ENCODE measurements at places on chromosomes 3 and 15. TPM values are rescaled to one million over a fixed set of nuclear protein-coding genes. Genes with fewer than 3 reads are reported as not detected.

- no peak overlapping the region for H3K27ac ChIP-seq
- peaks cover 16% of the 10 kb centered on the region for H3K36me3 ChIP-seq
- DNase-seq: no peak
- H3K4me1 ChIP-seq: peaks cover 3% of the 10 kb centered on the region
- H3K27me3 ChIP-seq: no peaks in the 10 kb centered on the region
These were observed 84.9 kb downstream of the B3GALNT1 start for GRCh38 chr3:161020256-161020655.

DNA sequence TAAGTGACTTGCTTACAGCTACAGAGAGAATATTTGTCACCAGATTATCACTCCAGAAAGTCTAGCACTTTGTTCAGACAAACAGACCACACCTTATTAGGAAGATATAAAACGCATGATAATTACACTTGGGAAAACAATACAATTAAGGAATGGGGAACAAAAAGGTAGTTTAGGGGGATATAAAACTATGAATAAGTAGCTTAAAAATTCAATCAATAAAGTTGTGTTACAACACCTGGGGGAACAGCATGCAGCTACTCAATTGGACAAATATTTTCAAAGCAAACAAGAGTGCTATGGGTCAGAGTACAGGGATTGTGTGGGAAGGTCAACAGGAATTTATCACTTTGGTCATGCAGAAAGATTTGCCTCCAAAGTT, 15.1 kb downstream of the CLDN1 start:
- no peak for DNase-seq
- peaks cover 13% of the 10 kb centered on the region for H3K36me3 ChIP-seq
- H3K27me3 ChIP-seq: no peaks in the 10 kb centered on the region
- H3K4me1 ChIP-seq: peaks cover 40% of the 10 kb centered on the region
- peak overlapping the region; percentile 29 for H3K4me3 ChIP-seq
- H3K27ac ChIP-seq: peak overlapping the region; percentile 93

GRCh38 chr3:21621181-21621651, 129.8 kb downstream of the ZNF385D start:
- H3K4me3 ChIP-seq: no peak overlapping the region
- no peaks in the 10 kb centered on the region for H3K27me3 ChIP-seq
- peak overlapping the region; percentile 49 for H3K27ac ChIP-seq
- no peak for DNase-seq

DNA sequence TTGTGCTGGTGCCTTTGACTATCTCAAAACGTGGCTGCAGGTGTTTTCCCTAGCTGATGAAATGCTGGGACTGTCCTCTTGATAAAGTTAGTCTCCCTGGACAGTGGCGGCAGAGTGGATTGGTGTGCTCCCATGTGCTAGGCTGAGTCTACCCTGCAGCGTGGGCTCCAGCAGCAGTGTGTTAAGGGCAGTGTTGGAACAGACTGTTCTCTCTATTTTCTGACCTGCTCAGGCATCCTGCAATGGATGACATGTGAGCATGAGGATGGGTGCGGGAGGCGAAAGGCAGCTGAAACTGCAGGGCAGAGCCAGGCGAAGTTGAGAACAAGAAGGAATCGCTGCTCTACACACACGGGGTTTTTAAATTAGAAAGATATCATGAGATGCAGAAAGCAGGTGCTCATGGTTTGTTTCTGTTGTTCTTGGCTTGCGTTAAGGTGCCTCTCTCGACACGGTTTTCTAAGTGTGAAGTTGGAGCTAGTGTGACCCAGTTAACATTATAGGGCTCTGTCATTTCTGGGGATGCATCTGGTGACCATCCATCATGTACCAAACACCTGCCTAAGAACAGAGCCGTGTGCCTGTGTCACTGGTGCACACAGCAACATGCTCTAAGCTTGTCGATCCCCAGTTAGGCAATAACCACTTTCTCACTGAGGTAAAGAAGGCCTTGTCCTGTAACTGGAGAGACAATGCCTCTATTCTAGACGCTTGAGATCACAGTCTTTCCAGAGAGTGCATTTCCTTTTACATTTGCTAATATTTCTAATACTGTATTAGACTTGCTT, 44.3 kb downstream of the SLCO3A1 start:
- no peak overlapping the region for H3K27ac ChIP-seq
- DNase-seq: no peak
- H3K4me1 ChIP-seq: no peaks in the 10 kb centered on the region
- peaks cover 4% of the 10 kb centered on the region for H3K27me3 ChIP-seq
- no peaks in the 10 kb centered on the region for H3K36me3 ChIP-seq
- no peak overlapping the region for H3K4me3 ChIP-seq

DNA sequence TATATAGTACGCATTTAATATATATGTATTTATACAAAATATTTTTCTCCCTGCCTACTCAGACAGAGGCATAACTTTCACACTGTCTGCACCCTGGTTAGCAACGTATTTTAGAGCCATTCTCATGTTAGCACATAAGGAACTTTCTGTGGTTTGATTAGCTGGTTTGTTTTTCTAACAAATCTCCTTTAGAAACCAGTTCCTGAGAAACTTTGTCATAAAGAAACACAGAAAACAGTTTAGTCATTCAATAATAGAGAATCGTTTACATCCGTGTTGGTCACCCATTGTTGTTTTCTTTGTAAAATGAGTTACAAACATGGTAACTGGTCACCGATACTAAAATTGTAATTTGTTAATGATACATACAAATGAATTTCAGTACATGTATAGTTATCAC, 5.9 kb upstream of the NGRN start:
- no peak for DNase-seq
- H3K27me3 ChIP-seq: peaks cover 11% of the 10 kb centered on the region
- H3K4me3 ChIP-seq: no peak overlapping the region
- no peaks in the 10 kb centered on the region for H3K4me1 ChIP-seq
- H3K36me3 ChIP-seq: no peaks in the 10 kb centered on the region

DNA sequence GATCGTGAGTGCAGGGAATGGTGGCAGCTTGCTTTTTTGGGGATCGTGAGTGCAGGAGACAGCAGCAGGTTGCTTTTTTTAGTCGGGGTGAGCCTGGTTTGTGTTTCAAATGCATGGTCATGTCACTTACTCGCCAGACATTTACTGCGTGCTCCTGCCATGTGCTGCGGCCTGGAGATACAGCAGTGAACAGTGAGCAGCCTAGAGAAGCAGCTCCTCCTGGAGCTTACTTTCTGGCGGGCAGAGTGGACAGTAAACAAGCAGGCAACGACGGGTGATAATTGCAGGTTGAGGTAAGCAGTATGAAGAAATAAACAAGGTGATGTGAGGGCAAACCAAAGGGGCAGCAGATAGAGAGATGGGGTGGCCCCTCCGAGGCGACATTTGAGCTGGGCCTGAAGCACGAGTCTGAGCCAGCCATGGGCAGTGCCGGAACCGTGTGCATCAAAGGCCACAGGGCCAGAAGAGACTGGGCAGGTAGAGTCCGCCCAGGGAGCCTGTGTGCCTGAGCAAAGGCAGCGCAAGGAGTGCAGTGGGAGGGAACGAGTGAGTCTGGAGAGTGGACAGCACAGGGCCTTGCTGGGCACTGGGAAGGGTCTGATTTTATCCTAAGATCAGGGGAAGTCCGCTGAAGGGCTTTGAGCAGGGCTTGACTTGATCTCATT, 57.3 kb upstream of the RASA2 start:
- no peak for DNase-seq
- H3K4me3 ChIP-seq: no peak overlapping the region
- peaks cover 43% of the 10 kb centered on the region for H3K4me1 ChIP-seq
- no peak overlapping the region for H3K27ac ChIP-seq
- peaks cover 3% of the 10 kb centered on the region for H3K36me3 ChIP-seq

GRCh38 chr15:47301481-47301880, 415.8 kb upstream of the SEMA6D start:
- no peaks in the 10 kb centered on the region for H3K27me3 ChIP-seq
- no peak for DNase-seq
- H3K36me3 ChIP-seq: no peaks in the 10 kb centered on the region
- H3K4me1 ChIP-seq: no peaks in the 10 kb centered on the region

- H3K27me3 ChIP-seq: peaks cover 58% of the 10 kb centered on the region
- no peaks in the 10 kb centered on the region for H3K36me3 ChIP-seq
- H3K4me1 ChIP-seq: no peaks in the 10 kb centered on the region
- no peak overlapping the region for H3K27ac ChIP-seq
- no peak for DNase-seq
- H3K4me3 ChIP-seq: no peak overlapping the region
These were observed 75.3 kb upstream of the PRR20G start for GRCh38 chr3:127363171-127363570.

DNA sequence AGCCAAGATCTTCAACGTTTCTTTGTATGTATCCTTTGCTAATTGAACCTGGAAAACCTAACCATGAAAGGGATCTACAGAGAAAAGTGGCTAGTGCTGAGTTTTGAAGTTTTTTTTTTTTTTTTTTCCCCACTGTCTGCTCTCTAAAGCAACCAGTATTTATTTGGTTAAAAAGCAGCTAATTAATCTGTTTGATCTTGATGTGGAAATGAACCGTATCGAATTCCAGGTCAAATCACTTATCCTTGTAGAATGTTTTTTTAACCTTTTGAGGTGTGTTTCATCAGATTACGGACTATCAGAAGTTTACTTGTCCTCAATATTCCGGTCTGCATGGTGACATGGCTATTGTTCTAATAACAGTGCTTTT, 117.2 kb downstream of the FNDC3B start:
- peak overlapping the region; percentile 22 for H3K4me3 ChIP-seq
- peaks cover 56% of the 10 kb centered on the region for H3K4me1 ChIP-seq
- peak overlapping the region; percentile 23 for H3K27ac ChIP-seq
- no peak for DNase-seq

GRCh38 chr3:136750897-136751315, 1.3 kb downstream of the STAG1 start:
- no peaks in the 10 kb centered on the region for H3K36me3 ChIP-seq
- H3K4me3 ChIP-seq: peak overlapping the region; percentile 85
- peak overlapping the region; percentile 98 for H3K27ac ChIP-seq
- DNase-seq: no peak
- no peaks in the 10 kb centered on the region for H3K27me3 ChIP-seq

- peaks cover 2% of the 10 kb centered on the region for H3K36me3 ChIP-seq
- H3K4me3 ChIP-seq: no peak overlapping the region
- no peaks in the 10 kb centered on the region for H3K27me3 ChIP-seq
- no peak for DNase-seq
- H3K27ac ChIP-seq: no peak overlapping the region
These were observed 99.1 kb upstream of the AGTR1 start for GRCh38 chr3:148598619-148599018.

CISH gene
- total RNA-seq: 4.9 TPM

SRGAP3 gene
- total RNA-seq: 21.4 TPM

BLM gene
- total RNA-seq: 19.6 TPM

FBXW12 gene
- total RNA-seq: 0.20 TPM

Data from progenitor cell of endocrine pancreas (in vitro differentiated cells).